ENCODE measurements at places on chromosomes 3 and 15. TPM values are rescaled to one million over a fixed set of nuclear protein-coding genes. Genes with fewer than 3 reads are reported as not detected.

DNA sequence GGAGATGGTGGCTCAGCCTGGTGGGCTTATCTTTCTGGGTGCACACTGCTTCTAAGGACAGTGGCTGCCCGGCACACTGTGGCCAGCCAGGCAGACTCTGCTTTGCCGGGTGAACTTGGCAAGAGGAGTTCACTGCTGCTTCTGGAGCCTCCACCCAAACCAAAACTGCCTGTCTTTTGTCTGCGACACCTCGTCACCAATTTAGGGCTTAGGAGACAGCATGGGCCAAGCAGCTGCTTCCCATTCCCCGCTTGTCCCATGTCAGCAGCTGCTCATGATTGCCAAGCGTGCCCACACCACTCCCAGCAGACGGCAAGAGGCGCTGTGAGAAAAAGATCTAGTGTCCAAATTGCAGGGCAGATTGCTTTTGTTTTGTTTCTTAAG lies 57.3 kb downstream of the LSM3 start:
- no peak overlapping the region for H3K27ac ChIP-seq
- no peaks in the 10 kb centered on the region for H3K4me1 ChIP-seq
- H3K27me3 ChIP-seq: no peaks in the 10 kb centered on the region
- no peaks in the 10 kb centered on the region for H3K36me3 ChIP-seq

- no peak overlapping the region for H3K27ac ChIP-seq
- no peak overlapping the region for H3K4me3 ChIP-seq
- no peaks in the 10 kb centered on the region for H3K36me3 ChIP-seq
- DNase-seq: no peak
Observed at GRCh38 chr3:46203681-46204080, 4.4 kb downstream of the CCR1 start.

Gene EPHA3
- total RNA-seq: 0.05 TPM

- H3K36me3 ChIP-seq: no peaks in the 10 kb centered on the region
- H3K4me1 ChIP-seq: no peaks in the 10 kb centered on the region
Observed at GRCh38 chr15:40695469-40695890, 506 bp downstream of the RAD51 start.

- peaks cover 9% of the 10 kb centered on the region for H3K27me3 ChIP-seq
- H3K4me3 ChIP-seq: peak overlapping the region; percentile 100
- no peak for DNase-seq
Observed at GRCh38 chr15:62392376-62392775, 227.3 kb upstream of the C2CD4B start.

Gene POLR2H
- total RNA-seq: 156 TPM

- DNase-seq: no peak
- no peak overlapping the region for H3K4me3 ChIP-seq
- H3K27me3 ChIP-seq: no peaks in the 10 kb centered on the region
- no peak overlapping the region for H3K27ac ChIP-seq
- H3K4me1 ChIP-seq: no peaks in the 10 kb centered on the region
- no peaks in the 10 kb centered on the region for H3K36me3 ChIP-seq
Observed at GRCh38 chr15:25323420-25323819, 115.4 kb downstream of the UBE3A start.

DNA sequence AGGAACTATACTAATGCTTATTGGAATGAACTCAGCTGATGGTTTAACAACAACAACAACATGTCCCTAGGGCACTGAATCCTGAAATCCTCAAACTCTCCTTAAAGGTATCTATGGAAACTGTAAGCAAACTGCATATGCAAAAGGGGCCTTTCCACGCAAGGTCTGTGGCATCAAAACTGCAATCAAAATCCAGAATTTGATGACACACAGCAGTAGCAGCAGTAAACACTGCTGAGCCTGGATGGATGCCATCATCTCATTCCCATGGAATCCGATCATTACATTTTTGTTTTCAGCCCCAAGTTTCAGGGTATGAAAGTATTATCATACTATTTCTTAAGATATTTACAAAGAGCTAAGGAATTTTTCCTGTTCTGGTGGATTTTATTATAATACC lies 399.7 kb downstream of the VPS13C start:
- no peak overlapping the region for H3K27ac ChIP-seq
- no peak overlapping the region for H3K4me3 ChIP-seq
- H3K4me1 ChIP-seq: no peaks in the 10 kb centered on the region
- no peaks in the 10 kb centered on the region for H3K36me3 ChIP-seq

Gene LRRIQ4
- not detected for total RNA-seq

- DNase-seq: no peak
- H3K36me3 ChIP-seq: no peaks in the 10 kb centered on the region
- peaks cover 40% of the 10 kb centered on the region for H3K4me1 ChIP-seq
- H3K27ac ChIP-seq: no peak overlapping the region
- H3K27me3 ChIP-seq: no peaks in the 10 kb centered on the region
- no peak overlapping the region for H3K4me3 ChIP-seq
Observed at GRCh38 chr3:50123394-50124051, 31.6 kb upstream of the SEMA3F start.

- DNase-seq: no peak
- H3K4me1 ChIP-seq: no peaks in the 10 kb centered on the region
- H3K36me3 ChIP-seq: no peaks in the 10 kb centered on the region
- no peak overlapping the region for H3K4me3 ChIP-seq
- H3K27me3 ChIP-seq: peaks cover 39% of the 10 kb centered on the region
Observed at GRCh38 chr15:33641069-33641468, 327.2 kb upstream of the CHRM5 start.

Gene BMF
- total RNA-seq: 7.8 TPM

DNA sequence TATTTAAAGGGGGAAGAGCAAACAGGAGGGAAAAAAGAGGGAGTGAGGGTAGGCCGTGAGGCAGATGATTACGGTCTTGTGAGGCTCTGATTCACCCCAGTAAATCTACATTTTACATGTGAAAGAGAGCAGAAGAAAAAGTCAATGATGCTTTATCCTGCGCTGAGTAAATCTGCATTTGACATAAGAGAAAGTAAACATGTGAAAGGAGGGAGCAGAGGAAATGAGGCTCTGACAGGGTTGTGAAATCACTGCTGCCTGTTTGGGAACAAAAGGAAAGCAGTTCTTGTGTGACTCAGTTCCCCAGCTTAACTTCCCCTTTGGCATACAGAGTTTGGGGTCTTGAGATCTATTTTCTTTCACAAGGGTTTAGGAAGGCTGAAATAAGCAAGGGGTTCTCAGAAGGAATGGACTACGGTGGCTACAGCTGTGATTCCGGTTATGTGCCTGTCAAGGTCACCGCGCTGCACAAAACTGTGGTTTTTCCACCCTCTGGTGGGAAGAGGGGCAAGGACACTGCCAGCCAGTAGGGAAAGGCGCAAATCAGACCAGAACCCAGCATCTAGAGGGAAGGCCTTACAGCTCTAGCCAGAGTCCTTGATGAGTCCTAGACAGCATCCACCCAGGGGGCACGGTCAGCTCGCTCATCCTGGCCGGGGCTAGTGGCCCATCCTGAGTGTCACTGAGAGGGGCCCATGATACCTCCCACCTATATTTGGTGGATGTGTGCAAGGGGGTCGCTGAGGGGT lies 18.9 kb upstream of the HCN4 start:
- H3K27ac ChIP-seq: no peak overlapping the region
- H3K36me3 ChIP-seq: no peaks in the 10 kb centered on the region
- peaks cover 8% of the 10 kb centered on the region for H3K4me1 ChIP-seq
- no peak overlapping the region for H3K4me3 ChIP-seq
- no peak for DNase-seq
- H3K27me3 ChIP-seq: no peaks in the 10 kb centered on the region

Gene GPR149
- total RNA-seq: not detected

Gene P2RY13
- not detected for total RNA-seq

DNA sequence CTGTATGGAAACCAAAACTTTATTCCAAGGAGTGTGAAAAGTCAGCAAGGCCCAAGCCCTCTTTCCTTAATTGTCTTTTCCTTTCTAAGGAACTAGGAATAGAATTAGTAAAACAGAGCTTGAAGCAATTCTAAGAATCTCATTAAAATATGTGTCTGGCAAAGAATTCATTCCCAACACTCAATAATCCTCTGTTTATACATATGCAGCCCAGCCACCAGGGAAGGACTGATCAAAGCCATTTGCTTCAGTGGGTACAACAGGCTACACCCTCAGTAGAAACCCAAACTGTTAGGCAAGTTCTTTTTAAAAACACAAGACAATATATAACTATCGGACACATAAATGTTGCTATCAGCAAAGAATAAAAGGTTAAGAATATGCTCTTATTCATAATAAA lies 266.9 kb downstream of the ERC2 start:
- H3K36me3 ChIP-seq: no peaks in the 10 kb centered on the region
- no peak for DNase-seq
- H3K4me1 ChIP-seq: no peaks in the 10 kb centered on the region
- H3K27ac ChIP-seq: no peak overlapping the region

Gene ALDH1A2
- total RNA-seq: 0.98 TPM

- DNase-seq: no peak
- H3K4me1 ChIP-seq: peaks cover 4% of the 10 kb centered on the region
- no peak overlapping the region for H3K27ac ChIP-seq
- no peaks in the 10 kb centered on the region for H3K36me3 ChIP-seq
Observed at GRCh38 chr15:36407647-36408046, 171.8 kb upstream of the CDIN1 start.

Gene FEZF2
- total RNA-seq: not detected

GRCh38 chr3:133535971-133536881 lies 37.3 kb upstream of the CDV3 start:
- H3K36me3 ChIP-seq: no peaks in the 10 kb centered on the region
- no peak for DNase-seq
- H3K4me3 ChIP-seq: no peak overlapping the region
- H3K4me1 ChIP-seq: peaks cover 13% of the 10 kb centered on the region

Gene CHL1
- total RNA-seq: not detected

- peak overlapping the region; percentile 81 for H3K27ac ChIP-seq
- no peaks in the 10 kb centered on the region for H3K27me3 ChIP-seq
- no peaks in the 10 kb centered on the region for H3K36me3 ChIP-seq
- peak; percentile 85 for DNase-seq
- H3K4me3 ChIP-seq: no peak overlapping the region
Observed at GRCh38 chr3:81743096-81744025, 18.1 kb downstream of the GBE1 start.

- H3K27ac ChIP-seq: no peak overlapping the region
- H3K4me1 ChIP-seq: peaks cover 2% of the 10 kb centered on the region
- no peak for DNase-seq
- no peaks in the 10 kb centered on the region for H3K36me3 ChIP-seq
Observed at GRCh38 chr15:68214838-68215254, 9.7 kb upstream of the CALML4 start.

DNA sequence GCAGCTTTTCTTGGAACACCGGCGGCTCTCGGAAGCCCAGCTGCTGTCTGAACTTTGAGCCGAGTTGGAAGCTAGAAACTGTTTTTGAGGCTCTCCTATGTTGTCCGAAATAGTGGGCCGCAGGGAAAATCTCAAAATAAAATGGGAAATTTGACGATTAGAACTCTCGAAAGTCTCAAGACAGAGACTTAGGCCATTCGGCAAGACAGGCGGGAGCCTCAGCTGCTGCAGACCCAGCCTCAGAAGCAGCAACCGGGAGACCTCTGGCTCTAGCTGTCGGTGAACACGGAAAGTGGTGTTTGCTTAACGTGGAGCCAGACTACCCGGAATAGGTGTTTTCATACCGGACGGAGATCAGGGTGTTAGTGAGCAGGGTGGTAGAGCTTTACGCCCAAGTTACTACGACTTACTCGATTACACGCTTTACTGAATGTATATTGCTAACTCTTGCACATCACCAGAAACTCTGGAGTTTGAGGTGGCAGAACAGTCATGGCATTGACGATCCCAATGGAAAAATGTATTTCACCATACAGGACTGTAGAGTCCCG lies 357 bp upstream of the MAN2C1 start:
- peak overlapping the region; percentile 91 for H3K4me3 ChIP-seq
- DNase-seq: no peak
- H3K27ac ChIP-seq: peak overlapping the region; percentile 93
- H3K27me3 ChIP-seq: no peaks in the 10 kb centered on the region

Gene COLQ
- total RNA-seq: 0.64 TPM

DNA sequence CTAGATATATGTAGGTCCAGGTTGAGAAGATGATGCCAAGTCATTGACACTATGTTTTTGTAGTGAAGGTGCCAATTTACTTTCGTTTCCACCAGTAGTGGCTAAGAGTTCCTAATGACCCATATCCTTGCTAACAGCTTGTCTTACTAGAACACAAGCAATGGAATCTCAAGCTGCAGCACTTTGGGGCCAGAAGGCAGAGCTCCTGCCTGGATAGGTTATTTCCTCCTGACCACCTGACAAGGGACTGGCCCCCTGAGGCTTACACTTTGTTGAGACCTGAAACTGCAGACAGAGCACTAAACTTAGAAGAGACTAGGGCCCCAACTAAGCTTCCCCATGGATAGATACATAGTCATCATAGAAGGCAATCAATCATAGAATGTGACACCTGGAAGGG lies 11.7 kb downstream of the ONECUT1 start:
- no peak overlapping the region for H3K27ac ChIP-seq
- peaks cover 63% of the 10 kb centered on the region for H3K27me3 ChIP-seq
- no peak overlapping the region for H3K4me3 ChIP-seq
- DNase-seq: no peak

GRCh38 chr3:165459111-165459510 lies 262.9 kb upstream of the SLITRK3 start:
- H3K27me3 ChIP-seq: no peaks in the 10 kb centered on the region
- no peak overlapping the region for H3K4me3 ChIP-seq

Gene TRPC1
- total RNA-seq: 29.6 TPM

DNA sequence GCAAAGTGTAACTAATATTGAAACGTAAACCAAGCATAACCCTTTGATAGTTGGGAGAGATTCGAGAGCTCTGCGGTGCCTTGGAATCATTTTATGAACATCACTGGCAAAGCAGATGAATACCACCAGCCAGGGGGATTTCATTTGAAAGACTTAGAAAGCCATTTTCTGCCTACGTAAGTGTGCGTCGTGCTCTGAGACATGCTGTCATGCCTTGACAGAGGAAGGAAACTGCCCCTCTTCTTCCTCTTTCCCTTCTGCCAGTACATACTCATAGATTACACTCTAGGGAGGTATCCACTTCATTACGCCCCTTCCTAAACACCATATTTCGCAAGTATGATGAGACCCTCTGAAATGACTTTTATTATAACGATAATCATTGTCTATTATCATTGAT lies 3.3 kb upstream of the MTHFS start:
- H3K4me3 ChIP-seq: no peak overlapping the region
- H3K27me3 ChIP-seq: no peaks in the 10 kb centered on the region
- no peak overlapping the region for H3K27ac ChIP-seq
- no peak for DNase-seq
- H3K4me1 ChIP-seq: peaks cover 26% of the 10 kb centered on the region

Gene TRPM1
- not detected for total RNA-seq

- no peak overlapping the region for H3K4me3 ChIP-seq
- DNase-seq: no peak
- H3K27ac ChIP-seq: no peak overlapping the region
- no peaks in the 10 kb centered on the region for H3K27me3 ChIP-seq
- H3K36me3 ChIP-seq: no peaks in the 10 kb centered on the region
Observed at GRCh38 chr3:194884649-194885315, 199.1 kb downstream of the FAM43A start.

Gene CPNE9
- 0.13 TPM for total RNA-seq

DNA sequence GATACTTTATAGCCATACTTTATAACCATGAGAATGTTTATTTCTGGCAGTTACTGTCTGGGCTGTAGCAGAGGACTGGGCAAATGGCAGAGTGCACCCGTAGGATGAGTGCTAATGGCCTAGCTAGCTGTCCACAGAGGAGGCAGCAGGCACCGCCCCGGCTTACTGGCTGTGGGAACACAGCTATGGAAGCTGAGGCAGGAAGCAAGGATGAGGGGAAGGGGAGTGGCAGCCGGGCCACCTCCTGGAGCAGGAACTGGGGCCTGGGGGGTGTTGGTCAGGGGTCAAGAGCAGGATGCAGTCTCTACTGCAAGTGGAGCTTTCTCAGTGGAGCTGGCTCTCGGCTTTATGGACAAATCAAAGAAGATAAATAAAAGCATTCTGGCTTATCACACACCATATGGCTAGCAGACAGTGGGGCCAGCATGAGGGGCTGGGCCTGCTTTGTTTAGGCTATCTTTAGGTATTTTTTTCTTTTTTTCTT lies 316.8 kb upstream of the CTDSPL start:
- H3K4me3 ChIP-seq: no peak overlapping the region
- H3K27ac ChIP-seq: no peak overlapping the region
- no peaks in the 10 kb centered on the region for H3K4me1 ChIP-seq
- H3K27me3 ChIP-seq: no peaks in the 10 kb centered on the region
- H3K36me3 ChIP-seq: no peaks in the 10 kb centered on the region
